ENCODE measurements at places on chromosomes 5 and 9.
A peak's percentile ranks its signal among the peaks of the same experiment; 100 is the strongest.

- no peak overlapping the region for H3K4me3 ChIP-seq
- H3K4me1 ChIP-seq: no peaks in the 10 kb centered on the region
- no peaks in the 10 kb centered on the region for H3K36me3 ChIP-seq
Observed at GRCh38 chr5:111399113-111399512, 113.2 kb downstream of the STARD4 start.

DNA sequence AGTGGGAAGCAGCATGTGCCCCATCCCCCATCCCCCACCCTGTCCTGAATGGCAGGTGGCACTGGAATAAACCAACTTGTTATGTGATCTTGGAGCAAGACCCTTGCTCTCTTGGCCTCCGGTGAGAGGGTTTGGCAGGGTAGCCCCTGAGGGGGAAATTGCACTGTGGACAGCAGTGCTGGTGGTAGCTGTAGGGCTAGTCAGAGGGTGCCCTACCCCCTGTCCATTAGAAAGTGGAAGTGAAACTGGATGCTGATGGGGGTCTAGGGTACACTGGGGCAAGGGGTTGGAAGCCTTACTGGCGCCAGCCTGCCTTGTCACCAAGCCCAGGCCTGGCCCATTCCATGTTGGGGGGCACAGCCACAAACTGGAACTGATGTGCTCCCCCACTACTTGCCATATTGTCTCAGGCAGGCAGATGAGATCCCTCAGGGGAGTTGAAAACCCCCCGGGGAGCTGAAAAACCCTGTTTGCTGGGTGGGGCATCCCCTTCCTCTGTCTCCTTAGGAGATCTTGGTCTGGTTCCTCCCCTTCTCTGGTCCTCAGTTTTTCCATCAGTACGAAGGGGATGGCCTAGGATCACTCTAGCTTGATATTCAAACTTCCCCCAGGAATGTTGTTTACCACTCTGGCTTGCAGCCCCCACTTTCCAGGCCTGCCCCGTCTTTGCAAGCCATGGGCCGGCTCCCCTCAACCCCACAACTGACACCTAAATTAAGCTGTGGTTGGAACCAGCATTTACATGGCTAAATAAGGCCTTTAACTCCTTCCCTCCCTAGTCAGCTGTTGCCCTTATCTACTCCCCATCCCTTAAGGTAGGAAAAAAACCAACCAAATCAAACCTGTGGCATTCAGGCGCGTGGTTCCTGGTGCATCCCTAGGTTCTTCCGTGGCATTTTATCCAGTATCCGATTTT is 14.4 kb upstream of the SYNPO start:
- no peaks in the 10 kb centered on the region for H3K27me3 ChIP-seq
- peak; percentile 46 for DNase-seq
- no peak overlapping the region for H3K4me3 ChIP-seq
- H3K36me3 ChIP-seq: no peaks in the 10 kb centered on the region
- H3K27ac ChIP-seq: no peak overlapping the region

DNA sequence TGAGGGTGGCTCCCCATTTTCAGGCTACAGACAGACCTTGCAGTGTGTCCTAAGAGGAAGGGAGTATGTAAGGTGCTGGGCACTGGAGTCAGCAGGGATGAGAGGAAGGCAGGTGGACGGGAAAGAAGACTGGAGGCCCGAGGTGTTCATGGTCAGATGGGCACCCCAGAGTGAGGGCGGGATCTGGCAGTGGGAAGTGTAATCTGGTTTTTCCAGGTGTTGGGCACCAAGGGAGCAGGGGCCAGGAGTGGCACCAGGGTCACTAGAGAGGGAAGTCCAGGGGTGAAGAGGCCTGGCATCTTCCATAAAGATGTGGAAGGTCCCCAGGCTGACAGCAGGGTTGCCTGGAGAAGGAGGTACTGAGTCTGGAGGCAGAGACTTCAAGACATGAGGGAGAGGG is 29.7 kb downstream of the PITX1 start:
- no peaks in the 10 kb centered on the region for H3K4me1 ChIP-seq
- H3K4me3 ChIP-seq: no peak overlapping the region
- no peak overlapping the region for H3K27ac ChIP-seq
- DNase-seq: no peak
- H3K27me3 ChIP-seq: no peaks in the 10 kb centered on the region

GRCh38 chr5:174145821-174146220 is 100.3 kb downstream of the NSG2 start:
- H3K4me1 ChIP-seq: no peaks in the 10 kb centered on the region
- no peak overlapping the region for H3K27ac ChIP-seq
- no peak for DNase-seq
- H3K4me3 ChIP-seq: no peak overlapping the region

DNA sequence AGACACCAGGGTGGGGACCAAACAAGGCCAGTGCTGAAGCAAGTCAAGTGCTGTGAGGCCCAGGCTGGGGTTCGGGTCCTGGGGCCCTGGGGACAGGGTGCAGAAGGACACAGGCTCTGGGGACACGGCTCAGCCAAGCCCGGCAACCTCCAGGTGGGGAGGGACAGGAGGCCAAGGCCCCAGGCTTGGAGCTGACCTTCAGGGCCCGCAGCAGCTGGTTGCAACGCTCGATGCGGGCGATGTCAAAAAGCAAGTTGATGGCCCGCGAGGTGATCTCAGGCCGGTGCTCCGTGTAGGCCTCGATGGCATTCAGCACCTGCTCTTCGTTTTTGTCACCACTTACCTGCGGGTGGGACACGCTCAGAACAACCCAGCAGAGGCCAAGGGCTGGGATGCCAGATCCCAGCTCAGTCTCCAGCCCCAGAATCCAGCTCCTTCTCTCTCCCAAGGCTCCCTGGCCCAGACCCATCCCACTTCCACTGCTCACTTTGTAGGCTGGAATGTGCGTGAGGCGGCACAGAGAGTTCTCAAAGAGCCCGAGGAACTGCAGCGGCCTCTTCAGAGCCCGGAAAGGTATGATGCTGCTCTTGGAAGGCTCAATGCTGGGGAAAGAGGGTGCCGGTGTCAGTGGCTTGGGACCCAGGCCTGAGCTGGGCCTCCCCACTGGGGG is 20.7 kb downstream of the ZER1 start:
- H3K27ac ChIP-seq: no peak overlapping the region
- H3K4me1 ChIP-seq: no peaks in the 10 kb centered on the region
- no peak for DNase-seq
- H3K4me3 ChIP-seq: no peak overlapping the region
- peaks cover 69% of the 10 kb centered on the region for H3K36me3 ChIP-seq

DNA sequence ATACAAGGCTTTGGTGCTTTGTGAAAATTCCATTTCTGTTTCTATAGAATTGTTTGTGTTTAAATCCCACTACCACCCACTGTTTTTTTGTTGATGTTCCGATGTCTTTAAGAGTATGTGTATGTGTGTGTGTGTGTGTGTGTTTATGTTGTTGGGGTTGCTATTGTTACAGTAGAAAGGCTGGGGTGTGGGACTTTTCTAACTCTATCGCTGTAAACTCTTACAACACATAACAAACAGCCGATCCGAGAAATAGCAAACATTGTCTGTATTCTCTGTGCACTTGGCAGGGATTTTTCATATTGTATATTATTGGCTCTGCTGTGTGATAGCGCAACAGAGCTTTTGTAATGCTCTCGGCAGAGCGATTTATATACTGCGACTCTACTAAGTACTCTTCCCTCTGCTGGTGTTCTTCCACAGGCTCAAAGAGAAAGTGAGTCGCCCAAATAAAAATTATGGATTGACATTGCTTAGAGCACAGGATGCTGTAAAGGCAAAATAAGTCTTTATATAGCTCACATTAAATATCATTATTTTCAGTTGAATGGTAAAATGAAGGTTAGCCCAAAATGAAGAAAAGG is 492.2 kb upstream of the ARRDC3 start:
- no peaks in the 10 kb centered on the region for H3K36me3 ChIP-seq
- no peak for DNase-seq
- H3K4me1 ChIP-seq: no peaks in the 10 kb centered on the region
- H3K27ac ChIP-seq: no peak overlapping the region
- no peak overlapping the region for H3K4me3 ChIP-seq

DNA sequence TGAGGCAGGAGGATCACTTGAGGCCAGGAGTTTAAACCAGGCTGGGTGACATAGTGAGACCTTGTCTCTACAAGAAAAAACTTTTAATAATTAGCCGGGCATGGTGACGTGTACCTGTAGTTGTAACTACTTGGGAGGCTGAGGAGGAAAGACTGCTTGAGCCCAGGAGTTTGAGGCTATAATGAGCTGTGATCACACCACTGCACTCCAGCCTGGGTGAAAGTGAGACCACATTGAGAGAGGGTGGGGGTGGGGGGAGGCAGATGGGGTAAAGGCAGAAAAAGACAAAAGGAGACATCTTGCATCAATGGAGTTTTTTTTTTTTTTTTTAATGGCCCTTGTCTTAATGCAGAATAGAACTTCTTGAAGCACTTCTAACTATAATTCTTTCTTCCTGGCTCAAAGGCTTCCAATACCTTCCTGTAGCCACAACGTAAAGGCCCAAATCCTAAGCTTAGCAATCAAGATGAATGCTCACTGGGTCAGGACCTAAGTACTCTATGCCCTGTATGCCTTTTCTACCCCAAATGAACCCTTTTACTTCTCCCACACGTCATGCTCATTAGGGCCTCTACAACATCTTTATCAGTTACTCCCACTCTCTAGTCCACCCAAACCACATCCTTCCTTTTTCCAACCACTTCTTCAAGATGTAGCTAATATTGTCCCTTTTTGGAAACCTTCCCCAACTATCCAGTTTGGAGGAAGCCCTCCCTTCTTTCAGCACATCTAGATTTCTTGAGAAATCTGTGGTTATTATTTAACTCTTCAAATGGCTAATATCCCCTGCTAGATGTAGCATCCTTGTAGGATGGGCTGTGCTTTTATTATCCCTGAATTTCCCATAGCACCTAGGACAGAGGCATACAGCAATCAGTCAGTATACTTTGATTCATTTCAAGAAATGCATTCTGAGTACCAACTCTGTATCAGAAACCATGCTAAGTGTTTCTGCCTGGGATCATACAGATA is 40.8 kb downstream of the CSF2 start:
- DNase-seq: peak; percentile 88
- H3K27me3 ChIP-seq: no peaks in the 10 kb centered on the region
- H3K27ac ChIP-seq: no peak overlapping the region
- H3K4me3 ChIP-seq: no peak overlapping the region
- H3K4me1 ChIP-seq: peaks cover 30% of the 10 kb centered on the region
- no peaks in the 10 kb centered on the region for H3K36me3 ChIP-seq

GRCh38 chr5:51890435-51891116 is 507.3 kb downstream of the ISL1 start:
- no peaks in the 10 kb centered on the region for H3K4me1 ChIP-seq
- DNase-seq: no peak
- H3K36me3 ChIP-seq: no peaks in the 10 kb centered on the region
- no peak overlapping the region for H3K27ac ChIP-seq
- H3K27me3 ChIP-seq: no peaks in the 10 kb centered on the region
- no peak overlapping the region for H3K4me3 ChIP-seq

GRCh38 chr9:98184326-98184725 is 8.1 kb downstream of the CORO2A start:
- no peaks in the 10 kb centered on the region for H3K36me3 ChIP-seq
- DNase-seq: no peak
- no peak overlapping the region for H3K27ac ChIP-seq
- H3K4me1 ChIP-seq: peaks cover 23% of the 10 kb centered on the region
